ENCODE measurements at places on chromosomes 7 and 10.

GRCh38 chr7:111986601-111987000 is 219.6 kb downstream of the DOCK4 start:
- no peak for DNase-seq

GRCh38 chr7:38727184-38727940 is 96.2 kb upstream of the AMPH start:
- DNase-seq, result no peak

- no peak for DNase-seq
Observed at GRCh38 chr10:124040451-124041188, 52.8 kb downstream of the CHST15 start.

DNA sequence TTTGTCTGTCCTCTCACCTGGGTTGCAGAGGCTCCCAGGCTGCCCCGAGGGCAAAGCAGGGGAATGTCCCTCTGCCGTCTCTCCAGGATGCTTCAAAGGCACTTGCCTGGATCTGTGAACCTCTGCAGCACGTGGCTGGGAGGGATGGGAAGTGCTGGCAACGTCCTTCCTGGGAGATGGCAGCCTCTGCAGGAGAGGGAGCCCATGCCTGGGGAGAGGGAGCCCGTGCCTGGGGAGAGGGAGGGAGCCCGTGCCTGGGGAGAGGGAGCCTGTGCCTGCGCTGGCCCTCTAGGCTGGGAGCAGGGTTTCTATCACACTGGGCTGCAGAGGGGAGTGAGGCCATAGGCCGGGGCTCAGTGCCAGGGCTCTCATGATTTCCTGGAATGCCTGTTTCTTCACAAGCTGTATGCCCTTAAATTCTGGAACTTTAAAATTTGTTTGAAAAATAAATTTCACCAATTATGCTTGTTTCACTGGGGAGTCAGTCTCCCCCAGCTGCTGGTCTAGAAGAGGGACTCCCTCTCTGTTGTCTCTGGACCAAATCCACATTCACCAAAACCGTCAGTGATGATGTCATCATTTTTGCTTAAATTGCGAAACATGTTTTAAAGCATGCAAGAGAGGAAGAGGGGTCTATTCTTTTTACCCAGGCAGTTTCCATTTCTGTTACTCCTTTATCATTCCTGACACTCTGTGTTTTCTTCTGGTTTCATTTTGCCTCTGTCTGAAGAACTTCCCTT is 135.7 kb downstream of the DNAJB6 start:
- DNase-seq, result no peak

DNA sequence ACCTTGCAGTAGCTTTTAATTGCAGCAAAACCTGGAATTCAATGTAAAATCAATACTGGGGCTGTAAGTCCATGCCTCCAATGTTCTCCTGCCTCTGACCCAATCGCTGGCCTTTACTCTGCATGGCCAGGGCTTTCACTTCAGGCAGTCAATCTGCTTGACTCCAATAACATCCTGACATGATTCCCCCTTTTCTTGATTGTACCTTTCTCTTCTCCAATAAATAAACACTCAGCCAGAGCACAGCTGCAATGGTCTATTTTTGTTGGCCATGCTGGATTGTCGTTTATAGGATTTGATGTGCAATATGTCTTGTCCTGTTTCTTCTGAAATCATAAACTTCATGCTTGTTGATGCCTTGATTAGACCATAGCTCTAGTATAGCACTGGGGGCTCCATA is 97.8 kb upstream of the COL1A2 start:
- no peak for DNase-seq

- no peak for DNase-seq
Observed at GRCh38 chr7:115851291-115851690, 179.3 kb downstream of the TFEC start.

DNA sequence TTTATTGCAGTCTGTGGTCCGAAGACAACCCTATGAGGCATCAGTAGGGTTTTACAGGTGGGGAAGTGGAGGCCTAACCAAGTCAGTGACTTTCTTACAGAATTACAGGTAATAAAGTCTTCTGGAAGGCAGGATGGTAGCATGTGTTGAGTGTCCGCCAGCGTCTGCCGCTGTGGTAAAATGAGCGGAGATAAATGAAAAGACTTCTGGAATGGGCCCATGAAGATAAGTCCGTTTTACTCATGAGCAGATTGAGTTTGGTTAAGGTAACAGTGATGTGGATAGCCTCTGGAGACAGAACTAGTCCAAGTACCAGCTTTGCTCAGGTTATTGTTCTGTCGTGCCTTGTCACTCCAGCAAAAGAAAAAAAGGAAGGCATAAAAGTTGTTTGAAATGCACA is 966 bp downstream of the FBH1 start:
- DNase-seq, result no peak

- DNase-seq, result peak; percentile 53
Observed at GRCh38 chr10:89163265-89163995, 43.7 kb downstream of the CH25H start.

Data from GM18507 (cell line).